ENCODE measurements at places on chromosomes 3 and 15.
A peak's percentile ranks its signal among the peaks of the same experiment; 100 is the strongest.

DNA sequence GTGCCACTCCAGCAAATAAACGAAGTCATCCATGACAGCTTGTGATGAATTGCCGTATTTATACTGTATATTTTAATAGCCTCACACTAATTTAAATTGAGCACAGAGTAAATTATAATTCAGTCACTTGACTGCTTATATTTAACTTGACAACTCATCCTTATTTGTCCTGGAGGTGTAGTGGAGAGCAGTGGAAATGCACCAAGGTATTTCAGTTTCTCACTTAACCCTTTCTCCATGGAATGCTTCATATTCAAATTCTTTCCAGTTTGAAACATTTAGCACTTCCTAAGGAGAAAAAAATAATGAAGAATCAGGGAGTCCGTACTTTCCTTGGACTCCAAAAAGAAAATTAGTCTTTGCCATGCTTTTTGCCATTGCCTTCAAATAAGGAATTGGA is 99.0 kb downstream of the MAP2K5 start:
- DNase-seq = no peak

DNA sequence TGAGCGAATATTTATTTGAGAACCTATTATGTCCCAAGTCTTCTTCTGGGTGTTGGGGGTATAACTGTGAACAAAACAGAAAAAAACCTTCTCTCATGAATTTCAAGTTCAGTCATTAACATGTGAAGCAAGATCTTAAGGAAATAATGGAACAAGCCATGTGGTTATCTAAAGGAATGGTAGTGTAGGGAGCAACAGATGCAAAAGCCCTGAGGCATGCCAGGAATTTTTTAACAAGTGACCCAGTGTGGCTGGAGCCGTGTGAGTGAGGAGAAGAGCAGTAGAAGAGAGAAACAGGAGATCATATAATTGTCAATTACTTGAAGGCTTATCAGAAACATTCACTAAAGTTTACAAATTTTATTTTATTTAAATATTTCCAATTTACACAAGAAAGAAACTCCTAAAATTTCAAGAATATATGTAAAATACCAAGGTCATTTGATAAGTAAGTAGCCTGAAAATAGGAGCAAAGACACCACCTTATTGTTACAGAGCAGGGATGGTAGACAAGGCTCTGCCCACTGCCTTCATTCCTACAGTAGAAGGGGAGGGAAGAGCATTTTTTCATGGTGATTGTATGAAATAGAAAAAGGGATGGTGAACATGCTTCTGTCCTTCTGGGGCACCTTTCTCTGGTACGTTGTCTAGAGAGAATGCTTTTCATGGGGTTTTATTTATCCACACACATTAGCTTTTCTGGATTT is 345.1 kb downstream of the PLOD2 start:
- no peak for DNase-seq

GRCh38 chr3:9266716-9267115 is 17.3 kb upstream of the SRGAP3 start:
- DNase-seq = no peak

DNA sequence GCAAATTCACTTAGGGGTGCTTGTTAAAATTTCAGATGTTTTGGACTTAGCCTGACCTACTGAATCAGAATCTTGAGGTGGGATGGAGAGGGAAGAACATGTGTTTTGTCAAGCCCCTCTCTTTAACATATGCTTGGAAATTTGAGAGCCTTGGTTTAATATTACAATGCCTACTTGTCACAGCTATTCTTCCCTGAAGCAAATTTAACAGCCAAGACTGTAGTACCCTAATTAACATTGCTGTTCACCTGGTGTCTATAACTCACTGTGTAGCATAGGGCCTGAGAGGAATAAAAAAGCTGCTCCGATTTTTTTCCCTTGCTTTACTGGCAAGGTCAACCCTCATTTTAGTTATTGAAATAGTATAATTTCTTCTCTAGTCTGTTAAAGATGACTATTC is 880.1 kb downstream of the CADM2 start:
- DNase-seq = no peak

- peak; percentile 94 for DNase-seq
Observed at GRCh38 chr3:4980229-4981203, 1.3 kb downstream of the BHLHE40 start.

DNA sequence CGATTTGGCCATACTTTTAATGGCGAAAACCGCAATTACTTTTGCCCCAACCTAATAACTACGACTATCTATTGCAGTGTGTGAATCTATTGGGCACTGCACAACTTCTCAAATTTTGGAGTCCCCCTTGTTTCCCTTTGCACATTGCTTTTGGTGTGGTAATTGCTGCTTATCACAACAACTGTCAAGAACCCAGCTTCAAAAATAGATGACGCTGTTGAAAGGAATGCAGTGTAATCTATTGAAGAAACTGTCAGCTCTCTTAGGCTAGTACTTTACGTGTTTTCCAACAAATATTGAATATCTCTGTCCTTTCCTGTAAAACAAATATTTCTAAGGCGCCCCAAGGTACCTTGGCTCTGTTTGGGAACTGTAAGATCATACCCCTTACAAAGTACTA is 222.8 kb upstream of the UBE2E2 start:
- DNase-seq = peak; percentile 20

GRCh38 chr3:20742903-20743552 is 557.0 kb upstream of the SGO1 start:
- no peak for DNase-seq

DNA sequence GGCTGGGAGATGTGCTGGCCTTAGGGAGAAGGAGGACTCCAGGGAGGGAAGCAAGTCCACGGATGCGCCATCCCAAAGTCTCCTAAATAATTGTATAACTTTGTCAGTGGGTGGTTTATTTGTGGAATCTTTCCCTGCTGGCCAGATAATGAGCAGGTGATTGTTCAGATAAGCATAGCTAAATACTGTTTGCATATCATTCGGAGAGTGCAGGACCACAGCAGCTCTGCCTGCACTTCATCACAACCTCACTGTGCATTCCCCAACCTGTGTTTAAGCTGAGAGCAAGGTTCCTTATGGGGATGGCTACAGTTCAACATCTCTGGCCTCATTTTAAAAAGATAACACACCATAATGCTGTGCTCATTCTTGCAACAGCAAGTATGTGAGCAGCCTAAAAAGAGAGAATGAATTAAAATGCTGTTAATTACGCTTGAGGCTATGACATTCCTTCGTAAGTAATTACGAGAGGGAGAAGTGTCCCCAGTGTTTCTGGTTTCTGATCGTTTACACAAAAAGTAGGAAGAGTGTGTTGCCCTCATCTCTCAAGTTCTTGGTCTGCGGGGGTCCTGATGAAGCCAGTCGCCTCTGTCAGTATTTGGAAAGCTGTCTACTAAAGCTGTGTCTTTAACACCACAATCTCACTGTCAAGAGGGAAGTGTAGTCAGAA is 272.0 kb upstream of the RORA start:
- no peak for DNase-seq

- DNase-seq = peak; percentile 15
Observed at GRCh38 chr3:115330430-115330829, 183.3 kb upstream of the ZBTB20 start.

DNA sequence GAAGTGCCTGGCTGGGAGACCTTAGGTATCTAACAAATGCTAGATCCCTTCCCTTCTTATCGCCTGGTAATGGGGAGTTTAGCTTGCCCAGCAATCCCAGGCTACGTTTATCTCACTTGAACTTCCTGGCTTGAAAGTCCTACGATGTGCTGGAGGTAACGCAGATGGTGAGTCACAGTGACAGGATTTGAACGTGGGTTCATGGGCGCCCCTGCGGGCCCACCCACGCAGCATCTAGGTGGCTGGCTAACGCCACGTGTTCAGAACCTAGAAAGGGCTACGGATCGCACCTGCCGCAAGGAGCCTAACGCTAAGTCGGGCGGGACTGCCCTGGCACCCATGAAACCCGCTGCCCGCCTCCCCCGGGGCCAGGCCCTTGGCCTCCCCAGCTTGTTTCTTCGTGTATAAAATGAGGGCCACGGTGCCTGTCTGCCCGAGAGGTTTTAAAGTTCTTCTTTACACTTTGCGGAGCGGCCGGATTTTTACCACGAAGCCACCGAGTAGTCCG is 600 bp upstream of the USP3 start:
- DNase-seq = peak; percentile 87

GRCh38 chr3:13479332-13479581 is 849 bp upstream of the HDAC11 start:
- no peak for DNase-seq

- DNase-seq = no peak
Observed at GRCh38 chr3:171752329-171752728, 58.0 kb downstream of the PLD1 start.

DNA sequence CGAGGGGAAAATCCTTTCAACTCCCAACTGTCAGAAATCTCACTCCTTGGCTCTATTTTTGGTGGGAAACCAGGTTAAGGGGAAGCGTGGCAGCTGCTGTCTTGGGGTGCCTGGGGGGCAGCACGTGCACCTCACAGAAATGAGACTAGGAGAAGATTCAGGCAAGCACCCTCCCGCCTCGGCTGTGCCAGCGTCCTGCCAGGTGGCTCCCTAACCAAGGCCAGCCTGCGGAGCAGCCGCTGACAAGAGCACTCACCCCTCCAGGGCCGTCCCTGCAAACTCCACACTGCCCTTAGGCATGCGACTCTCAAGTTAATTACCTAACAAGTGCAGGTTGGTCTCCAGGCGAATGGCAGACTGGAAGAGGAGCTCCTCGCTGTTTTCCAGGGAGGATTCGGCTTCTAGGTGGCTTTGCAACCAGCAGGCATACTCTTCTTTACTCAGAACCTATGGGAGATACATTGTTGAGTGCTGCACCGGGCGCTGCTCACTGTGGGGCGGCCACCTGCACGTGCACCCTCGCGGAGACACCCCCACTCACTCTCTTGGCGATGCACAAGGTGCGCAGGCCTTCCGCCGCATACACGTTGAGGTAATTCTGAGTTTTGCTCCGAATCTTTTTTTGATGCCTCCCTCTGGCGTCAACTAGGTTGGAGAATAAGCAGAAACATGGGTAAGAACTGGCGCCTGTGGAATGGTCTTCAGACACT is 155.3 kb downstream of the ATP10A start:
- no peak for DNase-seq

DNA sequence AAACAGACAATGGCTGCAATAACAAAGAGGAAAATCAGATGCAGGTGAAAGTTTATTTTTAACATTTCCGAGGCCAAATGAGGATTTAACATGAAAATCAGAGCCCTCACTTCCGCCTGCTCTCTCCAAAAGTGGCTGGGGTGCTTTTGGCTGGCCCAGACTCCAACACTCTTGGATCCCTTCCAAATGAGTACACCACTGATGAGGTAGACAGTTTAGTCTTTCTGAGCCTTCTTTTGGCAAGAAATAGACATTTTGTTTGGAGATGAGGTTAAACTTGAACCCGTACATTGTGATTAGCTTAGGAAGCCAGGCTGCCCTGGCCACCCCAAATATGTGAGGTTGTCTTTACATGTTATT is 51.0 kb upstream of the TRA2B start:
- no peak for DNase-seq

- DNase-seq = no peak
Observed at GRCh38 chr3:103085465-103085864, 650.6 kb downstream of the ZPLD1 start.

GRCh38 chr3:133410191-133410892 is 10.5 kb downstream of the BFSP2 start:
- DNase-seq = no peak

DNA sequence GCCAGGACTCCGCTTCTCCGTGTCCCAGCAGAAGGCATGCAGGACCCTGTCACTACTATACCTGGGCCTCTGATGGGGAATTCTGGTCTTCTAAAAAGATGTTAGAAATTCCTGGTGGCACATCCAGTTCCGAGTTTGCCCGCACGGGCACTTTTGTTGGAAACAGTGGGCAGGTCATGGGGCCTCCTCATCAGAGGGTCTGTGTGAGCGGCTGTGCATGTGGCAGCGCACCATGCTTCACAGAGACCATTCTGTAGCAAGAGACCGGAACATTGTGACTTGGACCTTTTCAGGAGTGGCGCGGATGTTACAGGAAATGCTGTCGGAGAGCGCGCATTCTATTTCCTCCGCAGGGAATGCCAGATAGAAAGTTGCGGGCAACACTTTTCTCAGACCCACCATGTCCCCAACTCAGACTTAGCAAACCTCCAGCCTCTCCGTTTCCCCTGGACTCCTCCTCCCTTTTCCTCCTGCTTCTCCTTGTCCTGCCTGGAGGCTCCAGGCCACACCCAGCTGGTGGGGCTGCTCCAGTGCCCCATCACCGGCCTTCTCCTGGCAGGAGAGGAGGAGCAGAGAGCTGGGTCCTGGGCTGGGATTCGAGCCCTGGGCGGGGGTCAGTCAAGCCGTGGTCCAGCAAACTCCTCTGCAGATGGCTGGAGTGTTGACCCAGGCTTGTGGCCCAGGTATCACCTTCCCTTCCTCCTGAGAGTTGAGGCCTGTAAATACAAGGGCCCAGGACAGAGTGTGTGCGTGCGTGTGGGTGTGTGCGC is 46.6 kb downstream of the KLF13 start:
- DNase-seq = no peak

- no peak for DNase-seq
Observed at GRCh38 chr3:26505399-26505798, 117.2 kb upstream of the LRRC3B start.

DNA sequence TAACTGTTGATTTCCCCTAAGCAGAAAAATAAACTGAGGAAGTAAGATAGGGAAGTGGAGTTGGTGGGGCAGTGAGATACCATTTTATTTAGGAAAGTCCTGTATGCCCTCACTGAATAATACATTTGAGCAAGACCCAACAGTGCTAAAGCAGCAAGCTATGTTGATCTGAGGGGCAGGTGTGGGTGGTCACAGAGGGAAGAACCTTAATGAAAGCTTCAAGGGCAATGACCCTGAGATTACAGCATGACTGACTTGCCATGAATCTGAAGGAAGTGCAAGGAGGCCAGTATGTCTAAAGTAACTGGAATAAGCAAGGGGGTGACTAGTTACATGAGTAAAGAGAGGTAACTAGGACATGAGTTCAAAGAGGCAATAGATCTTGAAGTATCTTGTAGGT is 159.5 kb downstream of the CD47 start:
- no peak for DNase-seq

- no peak for DNase-seq
Observed at GRCh38 chr3:112900113-112900512, 53.4 kb upstream of the CD200R1L start.

- DNase-seq = peak; percentile 72
Observed at GRCh38 chr15:70722266-70723121, 40.9 kb downstream of the UACA start.

GRCh38 chr3:14565868-14566588 is 25.9 kb upstream of the GRIP2 start:
- no peak for DNase-seq

- no peak for DNase-seq
Observed at GRCh38 chr3:67704322-67704721, 49.9 kb upstream of the SUCLG2 start.

GRCh38 chr3:25725810-25726209 is 57.4 kb downstream of the NGLY1 start:
- DNase-seq = no peak

GRCh38 chr3:50139308-50139707 is 15.8 kb upstream of the SEMA3F start:
- no peak for DNase-seq

DNA sequence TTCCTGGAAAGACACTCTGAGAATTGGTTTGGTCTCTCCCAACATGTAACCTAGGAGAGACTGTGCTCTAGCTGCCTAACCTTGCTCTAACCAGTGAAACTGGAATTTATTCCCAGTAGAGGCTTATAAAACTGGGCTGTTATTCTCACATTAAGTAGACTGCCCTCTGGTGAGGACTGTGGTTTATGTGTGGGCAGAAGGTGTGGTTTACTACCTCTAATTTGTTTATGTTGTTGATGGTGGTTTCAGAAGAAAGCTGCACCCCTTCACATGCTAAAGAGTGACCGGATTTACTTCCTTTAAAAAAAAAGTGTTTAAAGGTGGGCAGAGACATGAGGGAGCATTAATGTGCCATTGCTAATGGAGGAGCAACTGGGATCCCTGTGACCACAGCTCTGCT is 273.2 kb downstream of the MECOM start:
- DNase-seq = no peak

Measured in HCEC 1CT (cell line).